ENCODE measurements at places on chromosomes 1 and 21.

DNA sequence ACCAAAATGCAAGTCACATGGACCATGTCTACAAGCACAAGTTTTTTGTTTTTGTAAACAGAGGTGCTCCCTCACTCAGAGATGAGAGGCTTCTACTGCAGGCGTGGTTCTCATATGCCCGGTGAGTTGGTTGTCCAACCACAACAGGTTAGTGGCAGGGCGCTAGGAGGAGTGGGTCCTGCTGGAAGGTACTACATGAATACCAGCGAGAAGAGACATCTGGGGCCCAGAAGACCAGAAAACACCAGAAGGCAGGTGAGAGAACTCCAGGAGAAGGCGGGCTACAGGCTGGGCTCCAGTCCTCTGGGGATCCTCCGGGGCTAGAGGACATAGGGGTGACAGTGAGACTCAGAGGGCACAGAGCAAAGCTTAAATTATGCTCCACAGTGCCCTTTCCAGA, 366.5 kb downstream of the MATN1 start:
- H3K27ac ChIP-seq = no peak overlapping the region
- H3K27me3 ChIP-seq = no peaks in the 10 kb centered on the region
- DNase-seq = no peak
- no peaks in the 10 kb centered on the region for H3K36me3 ChIP-seq
- no peaks in the 10 kb centered on the region for H3K4me1 ChIP-seq

- no peaks in the 10 kb centered on the region for H3K36me3 ChIP-seq
- H3K27me3 ChIP-seq = no peaks in the 10 kb centered on the region
- H3K4me1 ChIP-seq = peaks cover 57% of the 10 kb centered on the region
- no peak for DNase-seq
- no peak overlapping the region for H3K4me3 ChIP-seq
These were observed 50.4 kb downstream of the RAP1GAP start for GRCh38 chr1:21618561-21619374.

GRCh38 chr1:204878621-204879234, 8.1 kb downstream of the NFASC start:
- no peaks in the 10 kb centered on the region for H3K27me3 ChIP-seq
- no peak overlapping the region for H3K4me3 ChIP-seq
- H3K36me3 ChIP-seq = no peaks in the 10 kb centered on the region
- peak overlapping the region; percentile 59 for H3K27ac ChIP-seq

- H3K4me3 ChIP-seq = no peak overlapping the region
- peaks cover 5% of the 10 kb centered on the region for H3K4me1 ChIP-seq
- peaks cover 11% of the 10 kb centered on the region for H3K27me3 ChIP-seq
- H3K27ac ChIP-seq = peak overlapping the region; percentile 57
- H3K36me3 ChIP-seq = no peaks in the 10 kb centered on the region
These were observed 13.2 kb downstream of the NAV1 start for GRCh38 chr1:201551877-201552731.

DNA sequence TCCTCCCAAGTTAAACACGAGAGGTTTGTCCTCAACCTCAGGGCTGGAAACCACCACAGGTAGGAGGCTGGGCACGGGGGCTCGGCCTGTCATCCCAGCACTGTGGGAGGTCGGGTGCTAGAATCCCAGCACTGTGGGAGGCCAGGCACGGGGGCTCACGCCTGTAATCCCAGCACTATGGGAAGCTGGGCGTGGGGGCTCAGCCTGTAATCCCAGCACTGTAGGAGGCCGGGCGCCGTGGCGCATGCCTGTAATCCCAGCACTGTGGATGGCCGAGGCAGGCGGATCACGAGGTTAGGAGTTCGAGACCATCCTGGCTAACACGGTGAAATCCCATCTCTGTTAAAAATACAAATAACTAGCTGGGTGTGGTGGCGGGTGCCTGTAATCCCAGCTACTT, 6.7 kb upstream of the CDK11A start:
- no peak overlapping the region for H3K27ac ChIP-seq
- H3K36me3 ChIP-seq = peaks cover 4% of the 10 kb centered on the region
- H3K27me3 ChIP-seq = no peaks in the 10 kb centered on the region
- H3K4me1 ChIP-seq = no peaks in the 10 kb centered on the region
- H3K4me3 ChIP-seq = no peak overlapping the region

GRCh38 chr1:65694126-65694525, 98.6 kb upstream of the PDE4B start:
- peaks cover 3% of the 10 kb centered on the region for H3K27me3 ChIP-seq
- DNase-seq = no peak
- H3K27ac ChIP-seq = no peak overlapping the region
- peaks cover 14% of the 10 kb centered on the region for H3K4me1 ChIP-seq
- H3K36me3 ChIP-seq = no peaks in the 10 kb centered on the region

DNA sequence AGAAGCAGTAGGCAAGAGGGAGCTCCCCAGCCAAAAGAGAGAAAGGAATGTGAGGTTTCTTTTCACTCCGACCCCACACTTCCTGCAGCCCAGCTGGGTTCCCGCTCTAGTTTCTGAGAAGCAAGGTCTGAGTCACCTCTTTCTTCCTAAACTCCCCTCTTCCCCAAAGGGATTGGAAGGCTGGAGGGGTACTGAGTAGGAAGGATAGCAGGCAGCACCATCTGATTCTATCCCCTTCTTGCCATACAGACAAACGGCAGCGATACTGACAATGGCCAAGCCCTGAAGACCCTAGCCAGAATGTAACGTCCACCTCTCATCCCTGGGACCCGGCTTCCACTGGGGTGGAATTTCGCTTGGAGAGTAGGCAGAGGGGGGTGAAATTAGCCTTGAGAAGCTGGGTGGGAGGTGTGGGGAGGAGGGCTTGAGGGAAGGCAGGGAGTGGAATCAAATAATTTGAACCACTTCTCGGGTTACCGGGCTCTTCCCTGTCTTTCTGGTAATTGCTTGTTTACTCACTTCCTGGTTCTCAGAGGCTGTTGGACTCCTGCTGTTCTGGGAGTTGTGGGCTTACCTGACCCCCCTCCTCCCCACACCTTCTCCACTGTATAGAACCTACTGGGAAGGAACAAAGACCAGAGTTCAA, 13.2 kb downstream of the IER5 start:
- no peak overlapping the region for H3K4me3 ChIP-seq
- no peaks in the 10 kb centered on the region for H3K36me3 ChIP-seq
- DNase-seq = no peak
